ENCODE measurements at places on chromosomes 5 and 9. TPM values are rescaled to one million over a fixed set of nuclear protein-coding genes. Genes with fewer than 3 reads are reported as not detected.

DNA sequence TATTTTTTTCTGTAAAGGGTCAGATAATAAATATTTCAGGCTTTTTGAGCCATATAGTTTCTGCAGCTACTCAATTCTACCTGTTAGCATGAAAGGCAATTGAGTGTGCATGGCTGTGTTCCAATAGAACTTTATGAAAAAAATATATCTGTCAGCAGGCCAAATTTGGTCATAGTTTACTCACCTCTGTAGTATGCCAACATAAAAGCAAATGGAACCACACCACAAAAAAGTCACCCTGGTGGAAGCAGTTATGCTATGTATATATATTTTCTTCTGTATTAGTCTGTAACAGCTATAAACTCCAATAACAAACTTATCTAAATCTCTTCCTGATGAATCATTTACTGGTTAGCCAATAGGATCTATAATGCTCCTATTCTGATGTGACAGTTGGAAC is 3.4 kb downstream of the SLC38A9 start:
- no peaks in the 10 kb centered on the region for H3K36me3 ChIP-seq
- H3K27me3 ChIP-seq = no peaks in the 10 kb centered on the region
- DNase-seq = peak; percentile 31
- no peak overlapping the region for H3K27ac ChIP-seq
- no peak overlapping the region for H3K4me3 ChIP-seq

- no peak overlapping the region for H3K27ac ChIP-seq
- peaks cover 14% of the 10 kb centered on the region for H3K4me1 ChIP-seq
- H3K27me3 ChIP-seq = no peaks in the 10 kb centered on the region
- no peaks in the 10 kb centered on the region for H3K36me3 ChIP-seq
- DNase-seq = no peak
Measured at GRCh38 chr5:172082180-172082579, 75.7 kb upstream of the FBXW11 start.

GRCh38 chr5:142819292-142819691 is 49.1 kb downstream of the ARHGAP26 start:
- no peak overlapping the region for H3K27ac ChIP-seq
- no peak for DNase-seq
- peaks cover 29% of the 10 kb centered on the region for H3K4me1 ChIP-seq
- no peak overlapping the region for H3K4me3 ChIP-seq
- no peaks in the 10 kb centered on the region for H3K36me3 ChIP-seq

DNA sequence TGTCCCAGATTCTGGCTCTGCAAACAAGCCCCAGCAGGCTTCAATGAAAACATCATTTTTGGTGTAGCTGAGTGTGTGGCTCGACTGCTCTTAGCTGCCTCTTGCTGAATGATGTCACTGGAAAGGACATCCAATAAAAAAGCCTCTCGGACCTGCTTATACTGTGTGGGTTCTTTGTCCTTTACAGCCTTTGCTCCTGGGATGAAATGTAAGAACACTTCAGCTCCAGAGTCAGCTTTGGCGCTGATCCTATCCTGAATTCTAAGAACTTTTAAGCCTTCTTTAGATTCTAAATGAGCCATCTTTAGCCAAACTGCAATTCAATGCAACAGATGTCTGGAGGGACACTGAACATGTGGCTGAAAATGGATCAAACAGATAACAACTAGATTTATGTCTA is 404.6 kb upstream of the C9orf72 start:
- no peaks in the 10 kb centered on the region for H3K36me3 ChIP-seq
- H3K27ac ChIP-seq = no peak overlapping the region
- H3K27me3 ChIP-seq = no peaks in the 10 kb centered on the region
- no peaks in the 10 kb centered on the region for H3K4me1 ChIP-seq
- no peak overlapping the region for H3K4me3 ChIP-seq

- H3K36me3 ChIP-seq = no peaks in the 10 kb centered on the region
- no peak overlapping the region for H3K4me3 ChIP-seq
Measured at GRCh38 chr5:30809933-30810332, 383.6 kb upstream of the CDH6 start.

- peaks cover 9% of the 10 kb centered on the region for H3K36me3 ChIP-seq
- H3K27ac ChIP-seq = no peak overlapping the region
- no peak for DNase-seq
- H3K4me1 ChIP-seq = peaks cover 9% of the 10 kb centered on the region
Measured at GRCh38 chr5:157758706-157759105, 15.2 kb downstream of the LSM11 start.

Gene ADGRD2
- total RNA-seq = not detected
